ENCODE measurements at places on chromosomes 7 and 10.

GRCh38 chr7:44244282-44244681 is 43.5 kb downstream of the YKT6 start:
- DNase-seq, result peak; percentile 16

DNA sequence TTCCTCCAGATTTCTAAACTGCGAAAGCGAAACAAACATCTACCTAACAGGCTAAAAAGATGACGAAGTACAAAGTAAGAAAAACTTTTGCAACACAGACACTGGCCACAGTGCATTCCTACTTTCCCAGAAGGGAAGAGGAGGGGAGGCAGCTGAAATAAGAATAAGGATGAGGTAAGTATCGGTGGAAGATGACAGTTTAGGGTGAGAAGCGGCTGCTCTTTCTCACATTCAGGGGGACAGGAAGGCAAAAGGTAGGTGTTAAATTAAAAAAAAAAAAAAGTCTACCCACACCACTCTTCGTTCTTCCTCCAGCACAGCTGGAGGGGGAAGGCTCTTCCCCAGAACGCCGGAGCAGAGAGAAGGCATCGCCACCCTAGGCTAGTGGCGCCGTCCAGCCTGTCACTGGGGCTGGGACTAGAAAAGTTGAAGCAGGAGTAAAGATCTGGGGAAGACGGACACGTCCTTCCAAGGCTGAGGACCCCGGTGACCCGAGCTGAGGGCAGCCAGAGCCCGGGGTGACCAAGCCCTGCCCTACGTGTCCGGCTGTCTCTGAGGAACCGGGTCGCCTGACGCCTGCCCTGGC is 846 bp downstream of the DNAJC1 start:
- peak; percentile 58 for DNase-seq

DNA sequence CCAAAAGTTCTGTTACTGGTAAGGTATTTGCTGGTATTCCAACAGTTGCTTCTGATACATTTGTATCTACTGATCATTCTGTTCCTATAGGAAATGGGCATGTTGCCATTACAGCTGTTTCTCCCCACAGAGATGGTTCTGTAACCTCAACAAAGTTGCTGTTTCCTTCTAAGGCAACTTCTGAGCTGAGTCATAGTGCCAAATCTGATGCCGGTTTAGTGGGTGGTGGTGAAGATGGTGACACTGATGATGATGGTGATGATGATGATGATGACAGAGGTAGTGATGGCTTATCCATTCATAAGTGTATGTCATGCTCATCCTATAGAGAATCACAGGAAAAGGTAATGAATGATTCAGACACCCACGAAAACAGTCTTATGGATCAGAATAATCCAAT is 131.0 kb downstream of the AASS start:
- DNase-seq, result no peak

- no peak for DNase-seq
Measured at GRCh38 chr10:63561341-63561740, 40.1 kb downstream of the REEP3 start.

- no peak for DNase-seq
Measured at GRCh38 chr7:155975490-155975889, 163.2 kb upstream of the SHH start.

DNA sequence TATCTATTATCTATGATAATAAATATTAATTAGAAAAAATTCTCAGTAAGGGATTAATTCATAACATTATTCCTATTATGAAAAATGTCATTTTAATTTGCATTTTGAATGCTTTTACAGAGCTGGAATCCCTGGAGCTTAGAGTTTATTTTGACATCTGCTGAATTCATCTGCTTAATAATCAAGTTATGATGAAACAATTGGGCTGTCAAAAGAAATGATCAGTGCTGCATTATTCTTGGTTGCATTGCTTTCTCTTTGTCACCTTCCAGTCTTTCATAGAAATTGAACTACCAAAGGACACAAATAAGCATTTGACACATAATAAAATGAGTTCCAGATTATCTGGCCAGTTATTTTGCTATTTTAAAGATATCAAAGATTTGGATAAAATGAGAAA is 40.0 kb upstream of the MACC1 start:
- DNase-seq, result no peak

GRCh38 chr7:151141311-151141854 is 26.1 kb downstream of the GBX1 start:
- DNase-seq, result peak; percentile 3

DNA sequence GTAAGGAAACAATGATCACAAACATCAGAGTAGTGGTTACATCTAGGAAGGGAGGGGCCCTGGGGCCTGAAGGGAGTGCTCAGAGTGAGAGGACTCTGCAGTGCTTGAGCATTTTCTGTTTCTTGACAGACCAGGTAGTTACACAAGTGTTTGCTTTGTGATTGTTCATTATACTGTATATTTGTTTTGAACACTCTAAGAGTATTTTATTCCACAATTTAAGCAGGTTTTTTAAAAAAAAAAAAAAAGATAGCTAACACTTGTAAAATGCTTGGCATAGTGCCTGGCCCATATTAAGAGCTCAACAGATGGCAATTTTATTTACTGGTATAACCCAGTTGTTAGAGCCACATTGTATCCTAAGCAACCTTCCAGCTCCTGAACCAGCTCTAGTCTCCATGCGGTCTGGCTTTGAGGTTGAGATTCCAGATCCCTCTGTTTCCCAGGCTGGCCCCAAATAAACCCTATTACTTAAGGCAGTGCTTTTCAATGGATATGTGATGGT is 20.1 kb upstream of the ATXN7L1 start:
- no peak for DNase-seq

- DNase-seq, result peak; percentile 54
Measured at GRCh38 chr7:142797391-142798377, 26.9 kb downstream of the PRSS2 start.

- DNase-seq, result no peak
Measured at GRCh38 chr7:80981405-80981804, 62.6 kb upstream of the SEMA3C start.

- DNase-seq, result no peak
Measured at GRCh38 chr7:22481726-22482125, 18.3 kb downstream of the STEAP1B start.

GRCh38 chr7:143303733-143304132 is 12.2 kb upstream of the CLCN1 start:
- no peak for DNase-seq

GRCh38 chr7:36430881-36431280 is 41.2 kb downstream of the ANLN start:
- no peak for DNase-seq

DNA sequence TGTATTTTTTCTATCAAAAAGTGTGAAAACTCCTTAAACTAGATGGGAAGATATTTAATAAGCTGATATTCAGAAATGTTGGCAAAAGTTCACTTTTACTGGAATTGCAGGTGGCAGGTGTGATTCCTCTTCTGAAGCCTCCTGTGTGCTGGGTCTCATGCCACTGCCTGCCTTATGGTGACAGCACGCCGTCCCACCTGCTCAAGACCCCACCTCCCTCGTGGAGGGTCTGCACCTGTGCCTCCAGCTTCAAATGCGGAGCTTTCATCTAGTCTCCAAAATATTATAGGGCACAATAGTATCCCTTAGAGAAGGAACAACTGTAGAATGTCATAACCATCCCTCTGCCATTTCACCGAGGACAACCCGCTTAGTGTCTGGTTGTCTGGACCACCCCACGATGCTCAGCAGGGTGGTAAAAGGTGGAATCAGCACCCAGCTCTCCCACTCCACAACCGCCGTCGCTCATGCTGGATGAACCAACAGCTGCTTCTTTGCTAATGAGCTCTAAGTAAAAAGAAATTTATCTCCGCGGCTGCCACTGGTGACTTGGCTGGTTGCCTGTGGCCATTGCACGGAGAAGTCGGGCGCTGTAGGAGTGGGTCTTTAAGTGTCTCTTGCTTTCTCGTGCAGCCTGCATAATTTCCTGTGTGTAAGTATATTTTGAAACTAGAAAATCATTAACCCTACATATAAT is 119.3 kb upstream of the TCERG1L start:
- DNase-seq, result no peak

- no peak for DNase-seq
Measured at GRCh38 chr10:119375574-119376272, 166.8 kb downstream of the RGS10 start.

- no peak for DNase-seq
Measured at GRCh38 chr10:99654390-99655175, 4.7 kb upstream of the ENTPD7 start.

DNA sequence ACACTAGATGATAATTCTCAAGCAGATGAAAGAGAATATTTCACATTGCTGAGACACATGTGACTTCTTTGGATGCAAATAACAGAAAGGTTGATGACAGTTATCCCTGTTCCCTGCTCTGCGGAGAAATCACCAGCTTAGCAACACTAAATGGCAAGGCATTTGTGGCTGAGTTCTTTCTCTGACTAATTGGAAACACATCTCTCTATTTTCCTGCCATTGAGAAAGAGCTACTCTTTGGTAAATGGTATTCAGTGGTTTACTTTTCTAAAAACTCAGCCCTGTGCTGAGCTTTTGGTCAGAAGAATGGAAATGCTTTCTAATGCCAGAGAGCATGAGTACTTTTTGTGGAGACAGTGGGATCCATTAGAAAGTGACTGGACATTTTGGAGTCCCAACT is 771.4 kb downstream of the LRMDA start:
- DNase-seq, result no peak

GRCh38 chr7:156157409-156158012 is 345.2 kb upstream of the SHH start:
- DNase-seq, result no peak

DNA sequence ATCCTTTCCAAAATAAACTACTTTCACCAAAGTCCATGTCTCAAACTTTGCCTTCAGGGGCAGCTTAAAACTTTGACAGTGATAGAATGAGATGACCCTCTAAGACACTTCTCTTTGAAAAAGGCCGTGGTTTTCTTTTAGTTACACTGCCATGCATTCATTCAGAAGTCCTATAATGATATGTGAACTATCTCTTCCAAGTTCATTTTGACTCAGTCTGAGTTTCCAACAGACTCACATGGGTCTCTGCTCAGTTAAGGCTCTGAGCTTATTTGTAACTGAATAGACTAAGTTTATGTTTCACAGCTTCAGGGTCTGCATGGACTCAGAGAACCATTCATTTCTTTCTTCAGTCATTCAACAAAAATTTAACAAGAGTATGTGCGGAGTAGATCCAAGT is 208.9 kb upstream of the PRSS1 start:
- DNase-seq, result no peak

DNA sequence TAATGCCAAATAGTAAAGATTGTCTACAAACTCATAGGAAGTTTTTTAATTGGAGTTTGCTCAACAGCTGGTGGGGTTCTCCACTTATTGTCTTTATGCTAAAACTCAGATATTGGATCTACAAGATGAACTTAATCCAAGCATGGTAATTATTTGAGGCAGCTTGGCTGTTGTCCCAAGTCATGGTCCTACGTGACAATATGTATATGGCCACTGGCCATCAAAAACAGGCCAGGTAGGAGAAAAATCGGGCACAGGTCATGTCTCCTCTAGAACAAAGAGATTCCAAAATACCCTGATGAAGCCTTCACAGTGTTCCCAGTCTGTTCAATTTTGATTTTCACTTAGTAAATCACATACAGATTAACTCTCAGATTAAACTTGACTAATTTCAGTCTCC is 606.4 kb downstream of the TNS3 start:
- DNase-seq, result no peak

DNA sequence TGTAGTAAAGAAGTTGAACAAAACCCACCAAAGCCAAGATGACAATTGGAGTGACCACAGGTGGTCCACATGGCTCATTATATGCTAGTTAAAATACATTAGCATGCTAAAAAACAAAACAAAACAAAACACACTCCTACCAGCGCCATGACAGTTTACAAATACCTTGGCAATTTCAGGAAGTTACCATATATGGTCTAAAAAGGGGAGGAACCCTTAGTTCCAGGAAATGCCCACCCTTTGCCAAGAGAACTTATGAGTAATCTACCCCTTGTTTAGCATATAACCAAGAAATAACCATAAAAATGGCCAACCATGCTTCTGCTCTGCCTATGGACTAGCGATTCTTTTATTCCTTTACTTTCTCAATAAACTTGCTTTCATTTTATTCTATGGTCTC is 979.1 kb upstream of the POT1 start:
- DNase-seq, result no peak

DNA sequence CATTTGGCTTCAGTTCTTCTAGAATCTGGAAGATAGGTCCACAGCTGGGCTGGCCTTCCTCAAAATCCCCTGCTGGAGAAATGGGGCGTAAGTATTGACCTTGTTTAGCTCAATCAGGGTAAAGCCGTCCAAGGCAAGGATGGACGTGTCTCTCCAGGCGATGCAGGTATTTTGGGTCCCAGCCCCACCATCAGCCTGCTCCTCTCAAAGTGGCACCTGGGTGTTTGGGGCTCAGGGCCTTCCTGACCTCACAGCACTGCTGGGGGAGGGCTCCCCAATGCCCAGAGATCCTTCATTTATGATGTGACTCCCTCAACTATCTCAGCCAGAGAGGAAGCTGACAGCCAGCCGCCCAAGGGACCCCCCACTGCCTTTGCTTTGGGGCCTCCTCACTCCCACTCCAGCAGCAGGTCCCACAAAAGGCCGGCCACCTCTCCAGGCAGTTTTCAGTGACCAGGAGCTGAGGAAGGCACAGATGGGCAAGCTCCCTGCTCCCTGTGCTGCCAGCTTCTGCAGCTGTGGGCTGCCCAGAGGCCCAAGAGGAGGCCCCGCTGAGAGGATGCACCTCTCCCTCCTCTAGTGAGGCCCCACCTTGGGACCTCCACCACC is 140.0 kb upstream of the TCERG1L start:
- DNase-seq, result no peak

DNA sequence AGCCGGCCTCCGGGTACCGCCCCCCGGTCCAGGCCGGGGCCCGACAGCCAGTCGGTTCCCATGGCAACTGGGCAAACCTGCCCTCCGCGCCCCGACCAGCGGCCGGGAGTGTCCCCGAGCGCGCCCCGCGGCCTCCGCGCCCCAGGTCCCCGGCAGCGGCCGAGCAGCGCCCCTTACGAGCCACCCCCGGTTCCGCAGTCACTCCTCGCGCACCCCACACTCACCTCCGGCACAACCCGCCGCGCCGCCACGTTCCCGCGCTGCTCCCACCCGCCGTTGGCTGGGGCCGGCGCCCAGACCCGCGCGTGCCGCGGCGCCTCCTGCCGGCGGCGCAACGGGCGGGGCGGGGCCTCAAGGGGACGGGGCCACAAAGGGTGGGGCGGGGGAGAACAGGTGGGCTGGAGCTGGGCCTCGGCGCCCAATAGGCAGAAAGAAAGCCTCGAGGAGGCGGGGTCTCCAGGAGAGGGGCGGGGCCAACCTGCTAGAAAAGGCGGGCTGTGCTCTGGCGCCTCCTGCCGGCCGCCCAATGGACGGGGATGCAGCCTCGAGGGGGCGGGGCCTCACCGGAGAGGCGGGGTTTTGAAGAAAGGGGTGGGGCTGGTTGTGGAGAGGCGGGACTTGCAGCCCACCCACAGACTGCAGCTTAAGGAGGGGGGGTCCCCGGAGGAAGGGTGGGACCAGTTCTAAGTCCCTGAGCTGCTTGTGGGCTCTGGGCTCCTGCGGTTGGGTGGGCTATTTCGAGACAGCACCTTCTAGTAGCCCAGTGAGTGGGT is at the start of gene RADIL:
TSS of gene RADIL (minus strand) at position 345 of the 773 bp plus-strand sequence. CDS start 5,577 bp downstream, outside the sequence.
- peak; percentile 89 for DNase-seq

- DNase-seq, result no peak
Measured at GRCh38 chr7:37070471-37070870, 346.2 kb upstream of the AOAH start.

Measured in CD4-positive, alpha-beta T cell treated with Interleukin-4 for 1 hour (primary cell).